ENCODE measurements at places on chromosomes 5 and 9. TPM values are rescaled to one million over a fixed set of nuclear protein-coding genes. Genes with fewer than 3 reads are reported as not detected.

The HINT1 gene
- 540 TPM for total RNA-seq

The ARAP3 gene
- 4.3 TPM for total RNA-seq

GRCh38 chr5:173239233-173239593 is 4.2 kb upstream of the NKX2-5 start:
- DNase-seq: no peak

DNA sequence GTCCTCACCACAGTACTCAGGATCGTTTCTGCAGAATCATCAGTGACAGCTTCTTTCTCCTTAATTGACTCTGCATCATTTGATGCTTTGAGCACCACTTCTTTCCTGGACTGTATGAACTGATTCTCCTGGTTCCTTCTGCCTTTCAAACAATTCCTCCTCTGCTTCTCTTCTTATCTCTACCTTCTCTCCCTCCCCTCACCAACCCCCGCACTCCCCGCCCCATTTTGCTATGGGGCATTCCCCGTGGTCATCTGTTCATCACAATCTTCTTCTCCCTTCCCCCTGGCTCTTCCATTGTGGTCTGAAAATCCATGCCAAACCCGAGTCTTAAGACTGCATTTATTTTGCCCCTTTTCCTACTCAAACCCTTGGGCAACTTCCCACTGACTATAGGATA is 57.9 kb downstream of the FAM78A start:
- DNase-seq: no peak

Data from A172 (cell line).